Kidney (tissue), 22 donors: ENCODE measurements at places on chromosomes 6 and 20.

DNA sequence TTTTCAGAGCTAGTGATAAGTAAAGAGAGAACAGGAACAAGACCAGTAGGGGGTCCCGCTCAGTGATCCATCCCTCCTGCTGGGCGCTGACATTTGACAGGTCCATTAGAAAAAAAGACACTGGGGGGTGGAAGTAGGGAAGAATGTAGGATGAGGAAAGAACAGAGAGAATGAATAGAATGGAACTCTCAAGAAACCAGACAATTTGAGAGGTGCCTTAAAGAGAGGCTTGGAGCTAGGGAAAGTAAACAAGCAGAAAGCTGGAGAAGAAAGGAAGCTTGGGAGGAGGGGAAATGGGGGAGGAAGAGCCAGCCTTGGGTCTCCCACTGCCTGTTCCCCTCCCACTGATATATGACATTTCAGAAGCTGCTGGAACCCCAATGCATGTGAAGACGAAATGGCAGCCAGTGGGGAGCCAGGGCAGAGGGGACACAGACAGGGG is 8.4 kb downstream of the GABBR1 start:
- DNase-seq, result no peak

DNA sequence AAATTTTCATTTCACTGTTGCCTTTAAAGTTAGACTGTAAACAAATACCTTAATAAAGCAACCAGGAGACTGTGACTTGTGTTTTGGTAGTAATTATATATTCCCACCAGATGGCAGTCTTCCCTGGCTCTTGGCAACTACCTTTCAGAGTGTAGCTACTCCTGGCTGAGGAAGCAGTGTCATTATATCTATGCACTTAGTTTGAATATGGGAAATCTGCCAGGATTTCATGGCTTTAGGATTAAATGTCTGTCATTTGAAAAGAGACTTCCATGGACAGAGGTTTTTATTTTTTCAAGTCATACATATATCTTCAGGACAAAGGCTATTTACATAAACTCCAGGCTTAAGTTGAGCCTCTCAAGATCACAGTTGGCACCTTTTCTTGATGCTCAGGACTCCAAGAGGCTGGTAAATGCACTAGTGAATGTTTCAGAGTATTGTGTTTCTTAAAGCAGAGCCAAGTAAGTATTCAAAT is 160.1 kb downstream of the C6orf58 start:
- no peak for DNase-seq

- no peak for DNase-seq
These were observed 15.0 kb downstream of the CALHM6 start for GRCh38 chr6:116476002-116476678.

DNA sequence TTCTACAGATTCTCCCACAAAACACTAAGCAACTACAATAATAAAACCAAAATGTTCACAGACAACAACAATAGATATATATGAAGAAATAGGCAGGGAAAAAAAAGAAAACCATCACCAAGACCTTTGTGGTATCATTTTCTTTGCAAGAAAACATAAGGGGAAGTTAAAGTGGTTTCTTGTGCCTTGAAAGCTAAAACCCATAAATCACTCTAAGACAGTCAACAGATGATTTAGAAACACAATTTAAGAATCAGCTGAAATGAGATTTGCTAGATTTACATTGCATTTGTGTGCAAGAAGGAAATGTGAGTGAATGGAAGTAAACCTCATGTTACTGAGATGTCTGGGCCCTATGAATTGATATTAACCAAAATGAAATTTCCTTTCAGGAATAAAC is 1265.4 kb upstream of the GJE1 start:
- DNase-seq, result no peak

GRCh38 chr20:58461899-58462298 is 53.3 kb downstream of the APCDD1L start:
- no peak for DNase-seq

- no peak for DNase-seq
These were observed 2.4 kb upstream of the BPIFB3 start for GRCh38 chr20:33051333-33051732.

- DNase-seq, result no peak
These were observed 26.5 kb downstream of the ERMARD start for GRCh38 chr6:169777896-169778295.

GRCh38 chr20:4949833-4950178 is 51.5 kb downstream of the SLC23A2 start:
- peak; percentile 56 for DNase-seq

DNA sequence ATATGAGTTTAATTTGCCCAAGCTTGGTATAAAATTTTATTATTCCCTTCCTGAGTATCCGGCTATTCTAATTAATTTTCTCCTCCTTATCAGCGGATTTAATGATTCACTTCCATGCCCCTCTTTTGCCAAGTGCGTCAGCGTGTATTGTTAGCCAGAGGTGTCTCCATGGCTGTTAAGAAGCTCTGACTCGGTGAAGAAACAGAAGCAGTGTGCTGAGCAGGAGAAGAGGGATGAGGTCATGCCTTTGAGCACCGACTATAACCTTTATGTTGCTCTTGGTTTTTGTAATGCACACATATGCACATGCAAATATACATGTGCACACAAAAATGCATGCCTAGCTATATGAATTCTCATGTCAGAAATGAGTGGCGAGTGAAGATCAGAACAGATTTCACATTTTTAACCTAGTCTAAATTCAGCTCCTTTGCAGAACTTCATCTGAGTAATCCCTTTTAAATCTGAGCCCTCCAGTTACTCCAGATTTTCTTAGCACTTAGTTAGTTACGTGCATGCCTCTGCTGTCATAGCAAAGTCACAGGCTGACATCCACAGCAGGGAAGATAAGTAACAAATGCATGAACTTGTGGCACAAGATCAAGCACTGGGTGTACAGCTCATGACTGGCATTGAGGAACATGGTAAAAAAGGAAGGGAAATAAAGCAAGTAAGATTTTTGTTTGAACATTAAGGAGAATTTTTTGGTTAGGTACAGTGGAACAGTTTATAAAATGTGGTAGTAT is 24.3 kb downstream of the HTR1E start:
- DNase-seq, result no peak

GRCh38 chr6:54698974-54699373 is 147.6 kb upstream of the FAM83B start:
- no peak for DNase-seq
